ENCODE measurements at places on chromosomes 4 and X.

DNA sequence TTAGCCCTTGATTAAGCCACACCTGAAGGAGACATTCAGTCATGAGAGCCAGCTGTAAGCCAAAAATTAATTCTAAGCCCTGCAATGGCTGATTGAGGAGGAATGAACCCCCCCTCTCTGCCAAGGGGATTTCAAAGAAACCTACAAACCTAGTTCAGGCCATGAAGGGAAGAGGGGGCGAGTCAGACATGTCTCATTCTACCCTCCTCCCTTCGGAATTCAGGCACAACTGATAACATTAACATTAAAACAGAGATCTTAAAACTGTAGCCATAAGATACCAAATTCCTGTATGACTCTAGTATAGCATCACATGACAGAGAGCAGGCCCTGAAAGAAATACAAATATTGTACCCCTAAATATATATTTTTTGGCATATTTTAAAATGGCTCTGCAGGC is 40.4 kb upstream of the AFAP1 start:
- no peak for DNase-seq

GRCh38 chr4:181307824-181308223 is 935.4 kb upstream of the TENM3 start:
- no peak for DNase-seq

- no peak for DNase-seq
Observed at GRCh38 chr4:11488657-11489452, 60.2 kb upstream of the HS3ST1 start.

GRCh38 chr4:55127521-55127920 is 2.1 kb upstream of the KDR start:
- DNase-seq: no peak

GRCh38 chrX:40646489-40647306 is 663 bp downstream of the CXorf38 start:
- no peak for DNase-seq

- peak; percentile 90 for DNase-seq
Observed at GRCh38 chrX:2967998-2968909, 38.1 kb upstream of the ARSH start.

DNA sequence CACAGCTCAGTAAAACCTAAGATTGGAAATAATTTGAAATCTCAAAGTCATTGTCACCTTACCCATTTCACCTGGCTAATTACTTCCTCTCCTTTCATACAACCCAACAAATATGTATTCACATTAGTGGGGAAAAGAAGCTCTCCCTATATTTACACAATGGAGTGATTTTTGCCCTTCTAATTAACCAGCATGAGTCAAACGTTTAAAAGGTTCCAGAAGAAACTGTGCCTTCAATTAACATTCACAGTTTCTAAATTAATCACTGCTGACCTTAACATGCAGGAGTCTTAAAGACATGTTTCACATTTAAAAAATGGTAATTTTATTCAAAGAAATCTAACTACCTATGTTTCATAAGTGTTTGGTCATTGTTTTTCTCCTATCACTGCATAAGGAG is 254.6 kb downstream of the CBLL2 start:
- DNase-seq: no peak

DNA sequence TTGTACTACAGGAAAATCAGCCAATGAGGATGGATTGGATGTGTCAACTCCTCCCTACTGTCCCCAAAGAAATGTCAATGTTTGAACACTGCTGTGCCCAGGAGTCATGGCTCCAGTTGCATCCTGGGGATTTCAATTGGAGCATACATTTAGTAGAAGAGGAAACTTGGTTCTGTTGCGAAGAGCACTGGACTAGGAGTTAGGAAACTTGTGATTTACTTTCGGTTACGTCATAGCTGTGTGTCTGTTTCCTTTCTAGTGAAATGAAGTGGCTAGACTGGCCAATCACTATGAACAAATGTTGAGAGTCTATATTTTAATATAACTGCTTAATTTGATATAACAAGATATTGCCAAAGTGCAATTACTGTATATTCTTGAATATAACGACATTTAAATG is 35.2 kb downstream of the ARL9 start:
- no peak for DNase-seq

DNA sequence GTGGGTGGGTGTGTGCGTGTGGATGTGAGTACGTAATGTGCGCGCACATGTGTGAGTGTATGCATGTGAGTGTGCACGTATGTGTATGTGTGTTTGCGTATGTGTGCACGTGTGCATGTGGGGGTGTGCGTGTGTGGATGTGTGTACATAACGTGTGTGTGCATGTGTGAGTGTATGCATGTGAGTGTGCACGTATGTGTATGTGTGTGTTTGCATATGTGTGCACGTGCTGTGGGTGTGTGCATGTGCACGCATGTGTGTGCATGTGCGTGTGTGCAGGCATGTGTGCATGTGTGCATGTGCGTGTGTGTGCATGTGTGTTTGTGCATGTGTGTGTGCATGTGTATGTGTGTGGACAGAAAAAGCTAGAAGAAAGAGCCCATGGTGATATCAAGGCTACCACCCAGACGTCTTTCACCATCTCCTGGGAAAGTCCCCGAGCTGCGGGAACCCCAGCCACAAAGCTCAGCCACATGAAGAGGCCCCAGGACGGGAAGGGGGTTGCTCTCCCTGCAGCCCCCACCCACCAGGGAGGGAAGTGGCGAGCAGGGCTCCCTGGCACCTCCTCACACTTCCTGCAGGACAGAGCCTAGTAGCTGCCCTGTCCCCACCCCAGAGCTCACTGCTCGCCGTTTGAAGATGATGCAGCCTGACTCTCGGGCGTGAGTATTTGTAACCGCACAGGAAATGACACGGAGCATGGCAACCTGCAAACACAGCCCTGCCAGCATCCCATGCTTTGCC is 108.3 kb downstream of the DCTD start:
- DNase-seq: no peak

- no peak for DNase-seq
Observed at GRCh38 chrX:74779175-74779574, 146.1 kb downstream of the NEXMIF start.

GRCh38 chr4:13920111-13920875 is 292.8 kb upstream of the BOD1L1 start:
- DNase-seq: no peak

DNA sequence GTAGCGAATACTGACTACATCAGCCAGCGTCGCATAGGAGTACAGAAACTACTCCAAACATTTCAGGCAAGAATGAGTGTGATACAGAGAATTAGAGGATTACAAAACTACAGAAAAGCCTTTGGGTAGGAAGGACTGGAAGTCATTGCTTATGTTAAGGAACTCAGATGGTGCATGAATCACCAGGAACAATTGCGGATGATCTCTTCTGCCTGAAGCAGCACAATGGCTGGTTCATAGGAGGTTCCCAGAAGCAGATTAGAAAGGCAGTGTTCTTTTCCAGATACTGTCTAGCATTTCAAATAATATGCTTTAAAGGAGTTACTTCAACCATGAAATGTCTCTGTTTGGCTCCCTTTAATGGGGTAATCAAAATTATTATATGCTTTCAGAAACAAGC is 42.5 kb upstream of the MAP9 start:
- DNase-seq: no peak

GRCh38 chr4:138401334-138401733 is 159.2 kb upstream of the SLC7A11 start:
- DNase-seq: peak; percentile 44

DNA sequence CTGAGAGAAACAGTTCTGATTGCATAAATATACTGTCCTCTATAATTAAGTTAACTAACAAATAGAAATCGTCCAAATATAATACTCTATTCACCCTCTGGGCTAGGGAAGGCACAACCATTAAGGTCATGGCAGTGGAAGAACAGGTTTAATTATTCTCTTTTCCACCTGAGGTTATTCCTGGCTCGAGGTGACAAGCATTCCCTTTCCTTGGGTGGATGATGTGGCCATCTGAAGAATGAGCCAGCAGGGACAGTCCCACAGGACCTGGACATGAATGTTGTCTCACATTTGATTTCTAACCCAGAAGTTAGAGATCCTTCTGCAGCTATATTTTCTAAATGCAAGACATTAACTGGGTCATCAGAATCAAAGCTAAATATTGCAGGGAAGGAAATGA is 5.5 kb downstream of the IBSP start:
- DNase-seq: no peak

DNA sequence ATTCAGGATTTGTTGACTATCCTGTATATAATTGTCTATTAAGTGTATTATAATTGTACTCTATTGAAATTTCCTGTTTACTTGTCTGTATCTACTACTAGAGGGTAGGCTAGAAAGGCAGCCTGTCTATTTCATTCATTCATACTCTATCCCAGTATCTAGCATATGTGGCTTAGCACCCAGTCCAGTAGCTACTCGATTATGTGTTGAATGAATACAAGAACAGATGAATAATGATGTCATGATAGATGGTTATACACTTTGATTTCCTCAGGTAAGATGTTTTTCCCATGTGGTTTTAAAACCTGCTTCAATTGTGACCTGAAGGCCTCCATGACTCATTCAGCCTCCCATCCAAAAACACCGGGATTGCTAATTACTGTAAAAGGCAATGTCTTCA is 68.0 kb downstream of the IL21 start:
- DNase-seq: no peak

GRCh38 chrX:53440101-53440500 is 5.9 kb upstream of the HSD17B10 start:
- DNase-seq: no peak

DNA sequence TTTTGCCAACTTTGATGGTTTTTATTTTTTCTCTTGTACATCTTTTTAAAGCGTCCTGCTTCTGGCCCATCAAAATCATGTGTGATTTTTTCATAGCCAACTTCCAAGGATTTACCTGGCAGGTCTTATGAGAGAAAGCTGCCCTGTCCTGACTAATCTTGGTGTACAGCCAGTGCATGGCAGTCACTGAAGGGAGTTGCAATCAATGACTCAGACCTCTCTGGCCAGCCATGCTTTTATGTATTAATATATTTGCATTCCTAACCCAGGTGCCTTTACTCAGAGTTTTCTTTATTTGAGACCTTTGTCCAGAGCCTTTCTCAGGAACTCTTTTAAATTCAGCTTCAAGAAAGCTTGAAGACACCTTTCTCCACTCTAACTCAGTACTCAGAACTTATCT is 691.5 kb upstream of the HTR2C start:
- DNase-seq: no peak

DNA sequence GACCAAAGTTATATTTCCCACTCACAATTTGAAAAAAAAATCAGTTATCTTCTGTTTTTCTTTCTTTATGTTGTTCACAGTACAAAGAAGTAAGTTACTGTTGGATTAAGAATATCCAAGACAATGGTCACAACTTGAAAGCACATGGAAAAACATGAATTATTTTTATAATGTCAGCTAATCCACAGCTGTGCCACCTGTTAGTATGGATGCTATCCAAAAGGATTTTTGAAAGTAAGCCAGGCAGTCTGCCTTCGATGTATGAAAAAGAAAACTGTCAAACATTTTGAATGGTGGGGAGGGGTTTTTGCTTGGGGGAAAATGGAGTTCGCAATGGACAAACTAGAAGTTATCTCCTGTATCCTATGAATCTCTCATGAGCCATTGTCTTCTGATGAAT is 6.2 kb downstream of the GPM6A start:
- no peak for DNase-seq

GRCh38 chr4:153976954-153977353 is 188.1 kb upstream of the SFRP2 start:
- DNase-seq: no peak

- no peak for DNase-seq
Observed at GRCh38 chrX:16014171-16014570, 109.2 kb upstream of the GRPR start.

GRCh38 chr4:183392377-183392776 is 52.1 kb upstream of the CDKN2AIP start:
- no peak for DNase-seq

DNA sequence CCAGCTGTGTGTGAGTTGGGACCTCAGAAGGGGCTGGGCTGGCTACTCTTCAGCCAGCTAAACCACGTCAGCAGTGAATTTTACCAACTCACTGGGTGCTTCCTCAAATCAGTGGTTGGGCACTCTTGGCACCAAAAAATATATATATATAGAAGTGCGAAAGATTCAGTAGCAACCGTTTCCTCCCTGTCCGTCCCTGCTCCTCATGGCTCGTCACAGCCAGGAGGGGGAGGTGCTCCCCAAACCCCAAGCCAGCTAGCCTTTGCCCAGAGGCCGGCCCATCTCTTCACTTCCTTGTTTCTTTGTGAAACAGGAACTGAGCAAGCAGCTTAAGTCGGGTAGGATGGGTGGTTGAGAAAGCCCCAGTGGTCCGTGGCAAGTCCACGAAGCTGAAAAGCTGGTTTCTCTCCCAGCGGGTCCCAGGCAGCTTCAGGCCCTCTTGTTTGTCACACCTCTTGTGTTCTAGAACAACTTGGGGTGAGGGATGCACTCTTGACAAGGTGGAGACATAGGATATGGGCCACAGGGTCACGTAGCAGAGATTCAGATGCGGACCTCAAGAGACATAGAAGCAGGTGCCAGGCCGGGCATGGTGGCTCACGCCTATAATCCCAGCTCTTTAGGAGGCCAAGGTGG is 6.8 kb upstream of the SASH3 start:
- DNase-seq: no peak

DNA sequence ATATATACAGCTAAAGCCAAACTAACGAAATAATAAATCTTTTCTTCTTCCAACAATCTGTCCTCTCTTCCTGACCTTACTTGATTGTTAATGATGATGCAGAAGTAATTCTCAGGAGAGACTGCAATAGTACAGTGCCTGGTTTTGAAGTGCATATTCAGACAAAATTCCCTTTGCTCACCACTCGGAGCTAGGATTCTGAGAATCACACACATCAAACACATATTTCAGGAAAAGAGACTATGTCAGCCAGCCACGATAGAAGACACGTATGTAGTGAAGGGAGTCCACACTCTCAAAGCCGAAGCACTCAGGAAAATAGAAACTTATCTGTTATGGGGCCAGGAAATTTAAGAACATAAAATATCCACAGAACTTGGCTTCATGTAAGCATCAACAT is 362.5 kb upstream of the FAT1 start:
- no peak for DNase-seq

GRCh38 chr4:143443728-143444127 is 69.8 kb upstream of the SMARCA5 start:
- no peak for DNase-seq

Data from spinal cord (tissue), 10 donors.